Spinal cord (tissue), 10 donors: ENCODE measurements at places on chromosomes 3 and 15. TPM values are rescaled to one million over a fixed set of nuclear protein-coding genes. Genes with fewer than 3 reads are reported as not detected.

PLAAT1 gene
- 10.7 TPM for total RNA-seq

GUCA1C gene
- not detected for total RNA-seq

FLNB gene
- total RNA-seq, result 251 TPM

CPA3 gene
- total RNA-seq, result 2.6 TPM

SELENOS gene
- 32.6 TPM for total RNA-seq

HES1 gene
- 58.9 TPM for total RNA-seq

GOLGA6B gene
- total RNA-seq, result 0.11 TPM

AGBL1 gene
- 0.55 TPM for total RNA-seq

STRA6 gene
- total RNA-seq, result 9.4 TPM

PIF1 gene
- 4.0 TPM for total RNA-seq

TGM4 gene
- 0.06 TPM for total RNA-seq

GABRA5 gene
- 7.9 TPM for total RNA-seq

IQCF5 gene
- total RNA-seq, result not detected

ZBED2 gene
- not detected for total RNA-seq

ZPLD1 gene
- 0.11 TPM for total RNA-seq

CA12 gene
- 7.5 TPM for total RNA-seq

SLC12A1 gene
- 1.9 TPM for total RNA-seq

MUSTN1 gene
- 4.5 TPM for total RNA-seq

MUC20 gene
- 2.6 TPM for total RNA-seq

ALG1L2 gene
- total RNA-seq, result 0.89 TPM

ZNF80 gene
- total RNA-seq, result 0.06 TPM

NANOGP8 gene
- 0.61 TPM for total RNA-seq

XCR1 gene
- total RNA-seq, result not detected

SLC9A9 gene
- 39.7 TPM for total RNA-seq

DISP2 gene
- 13.3 TPM for total RNA-seq

DPPA2 gene
- not detected for total RNA-seq

CIDEC gene
- total RNA-seq, result not detected

HRH1 gene
- 21.3 TPM for total RNA-seq

ARL6IP5 gene
- total RNA-seq, result 124 TPM

HERC2 gene
- 62.9 TPM for total RNA-seq

CHAC1 gene
- total RNA-seq, result 3.6 TPM

CPEB1 gene
- total RNA-seq, result 11.0 TPM

PTH1R gene
- total RNA-seq, result 25.0 TPM

UROC1 gene
- total RNA-seq, result 0.06 TPM

NR1I2 gene
- total RNA-seq, result 0.50 TPM

ARPIN gene
- 16.6 TPM for total RNA-seq
